ENCODE measurements at places on chromosomes 12 and 14.

DNA sequence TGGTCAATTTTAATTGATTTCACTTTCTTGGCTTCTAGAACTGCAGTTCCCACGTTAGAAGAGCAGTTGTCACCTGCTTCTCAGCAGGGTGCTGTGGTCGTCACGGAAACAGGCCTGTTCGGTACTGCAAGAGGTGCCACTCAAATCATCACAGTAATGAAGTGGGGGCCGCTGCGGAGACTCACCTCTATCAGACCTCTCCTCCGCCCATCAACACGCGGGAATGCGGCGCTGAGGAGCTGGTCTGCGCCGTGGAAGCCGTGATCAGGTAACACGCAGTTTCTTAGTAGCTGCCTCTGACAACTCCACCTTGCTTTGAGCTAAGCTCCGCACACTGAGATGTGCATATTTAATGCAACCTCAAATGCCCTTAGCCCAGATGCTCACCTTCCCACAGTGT is 107.2 kb downstream of the UNC79 start:
- DNase-seq = no peak

DNA sequence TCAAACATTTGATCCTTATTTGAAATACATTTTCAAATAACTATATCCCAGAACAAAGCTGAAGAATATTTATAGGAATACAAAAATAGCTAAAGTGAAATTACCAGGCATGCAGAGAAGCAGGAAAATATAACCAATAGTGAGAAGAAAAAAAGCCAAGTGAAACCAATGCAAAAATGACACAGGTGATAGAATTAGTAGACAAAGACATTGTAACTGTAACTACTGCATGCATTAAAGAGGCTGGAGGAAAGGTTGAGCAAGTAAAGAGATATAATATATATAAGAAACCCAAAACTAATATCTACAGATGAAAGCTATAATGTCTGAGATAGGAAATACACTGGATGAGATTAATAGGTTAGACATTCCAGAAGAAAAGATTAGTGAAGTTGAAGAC is 49.2 kb upstream of the PRPF39 start:
- DNase-seq = no peak

GRCh38 chr14:89349171-89350008 is 67.6 kb downstream of the FOXN3 start:
- DNase-seq = no peak

DNA sequence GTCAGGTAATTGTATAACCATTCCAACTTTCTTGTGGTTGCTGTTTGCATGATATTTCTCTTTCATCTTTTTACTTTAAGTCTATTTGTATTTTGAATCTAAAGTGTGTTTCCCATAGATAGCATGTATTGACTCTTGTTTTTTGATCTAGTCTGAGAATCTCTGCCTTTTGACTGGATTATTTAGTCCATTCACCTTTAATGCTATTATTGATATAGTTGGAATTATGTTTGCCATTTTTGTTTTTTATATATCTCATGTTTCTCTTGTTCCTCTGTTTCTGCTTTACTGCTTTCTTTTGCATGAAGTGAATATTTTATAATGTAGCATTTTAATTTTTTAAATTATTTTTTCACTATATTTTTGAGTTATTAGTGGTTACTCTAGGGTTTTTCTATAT is 103.9 kb upstream of the PMCH start:
- no peak for DNase-seq

- no peak for DNase-seq
These were observed 179.2 kb downstream of the DUSP6 start for GRCh38 chr12:89173096-89173495.

GRCh38 chr14:51145246-51145645 is 50.3 kb upstream of the TRIM9 start:
- DNase-seq = no peak

GRCh38 chr12:11877869-11878780 is 192.6 kb upstream of the BCL2L14 start:
- no peak for DNase-seq

DNA sequence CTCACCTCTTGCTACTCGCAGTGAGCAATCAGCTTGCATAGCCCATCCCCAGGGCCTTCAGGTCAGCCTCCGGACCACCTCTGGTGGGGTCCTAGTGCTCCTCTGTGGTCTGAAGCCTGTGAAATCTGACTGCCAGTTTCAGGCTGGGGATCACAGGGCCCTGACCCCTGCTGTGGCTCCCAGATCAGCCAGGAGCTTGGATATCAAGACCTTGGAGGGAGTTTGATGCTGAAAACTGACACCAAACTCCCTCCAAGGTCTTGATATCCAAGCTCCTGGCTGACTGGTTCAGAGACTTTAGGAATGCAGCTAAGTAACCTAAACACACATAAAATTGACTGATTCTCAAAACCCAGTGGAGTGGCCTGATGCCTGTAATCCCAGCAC is 19.8 kb upstream of the DHRS4 start:
- no peak for DNase-seq
